ENCODE measurements at places on chromosomes 7 and 10.

GRCh38 chr10:25501912-25502311, 327.1 kb downstream of the GPR158 start:
- no peak for DNase-seq

DNA sequence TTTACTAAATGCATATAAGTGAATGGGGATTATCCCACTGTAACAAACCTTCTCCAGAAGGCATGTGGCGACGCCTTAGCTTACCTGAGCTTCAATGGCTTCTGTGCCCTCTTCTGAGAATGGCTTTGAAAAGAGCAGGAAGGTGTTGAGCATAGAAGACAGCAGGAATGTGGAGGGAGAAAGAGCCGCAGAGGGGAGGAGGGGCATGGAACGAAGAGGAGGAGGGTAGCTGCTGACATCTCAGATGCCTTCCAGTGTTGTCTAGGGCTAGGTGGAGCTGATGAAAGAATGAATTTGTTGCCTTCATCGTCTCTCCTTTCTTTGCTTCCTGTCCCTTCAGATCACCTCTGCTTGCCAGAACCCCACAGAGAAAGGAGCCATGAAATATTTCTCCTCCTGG, 86.2 kb downstream of the ITIH5 start:
- DNase-seq: no peak

DNA sequence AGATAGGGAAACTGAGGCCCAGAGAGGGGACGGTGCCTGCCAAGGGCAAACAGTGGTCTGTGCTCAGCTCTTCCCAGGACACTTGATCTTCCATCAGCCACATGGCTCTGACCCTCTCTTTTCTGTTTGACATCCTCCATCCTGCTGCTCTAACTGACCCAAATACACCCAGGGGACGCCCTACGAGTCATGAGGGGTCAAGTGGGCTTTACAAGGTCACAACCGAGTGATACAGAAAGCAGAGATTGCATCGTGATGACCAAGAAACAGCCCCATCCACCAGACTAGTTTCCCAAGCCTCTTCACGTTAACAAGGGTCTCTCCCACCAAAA, 131.2 kb upstream of the UNC5B start:
- DNase-seq: no peak

DNA sequence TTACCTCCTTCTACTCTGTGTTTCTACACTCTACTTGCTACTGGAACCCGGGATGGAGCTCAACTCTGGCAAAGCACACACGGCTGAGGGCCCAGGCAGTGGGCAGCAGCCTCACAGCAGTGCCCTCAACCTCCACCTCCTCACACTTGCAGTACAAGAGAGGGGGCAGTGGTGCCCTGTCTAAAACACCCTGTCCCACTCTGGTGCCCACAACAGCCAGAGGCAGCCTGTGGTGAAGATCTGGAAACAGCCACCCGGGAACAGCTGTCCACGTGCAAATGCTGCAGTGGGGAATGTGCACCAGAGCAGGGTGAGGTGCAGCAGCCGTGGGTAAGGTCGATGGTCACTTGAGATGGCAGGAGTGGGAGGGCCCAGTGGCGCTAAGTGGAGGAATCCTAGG, 13.7 kb downstream of the MAT1A start:
- DNase-seq: no peak

DNA sequence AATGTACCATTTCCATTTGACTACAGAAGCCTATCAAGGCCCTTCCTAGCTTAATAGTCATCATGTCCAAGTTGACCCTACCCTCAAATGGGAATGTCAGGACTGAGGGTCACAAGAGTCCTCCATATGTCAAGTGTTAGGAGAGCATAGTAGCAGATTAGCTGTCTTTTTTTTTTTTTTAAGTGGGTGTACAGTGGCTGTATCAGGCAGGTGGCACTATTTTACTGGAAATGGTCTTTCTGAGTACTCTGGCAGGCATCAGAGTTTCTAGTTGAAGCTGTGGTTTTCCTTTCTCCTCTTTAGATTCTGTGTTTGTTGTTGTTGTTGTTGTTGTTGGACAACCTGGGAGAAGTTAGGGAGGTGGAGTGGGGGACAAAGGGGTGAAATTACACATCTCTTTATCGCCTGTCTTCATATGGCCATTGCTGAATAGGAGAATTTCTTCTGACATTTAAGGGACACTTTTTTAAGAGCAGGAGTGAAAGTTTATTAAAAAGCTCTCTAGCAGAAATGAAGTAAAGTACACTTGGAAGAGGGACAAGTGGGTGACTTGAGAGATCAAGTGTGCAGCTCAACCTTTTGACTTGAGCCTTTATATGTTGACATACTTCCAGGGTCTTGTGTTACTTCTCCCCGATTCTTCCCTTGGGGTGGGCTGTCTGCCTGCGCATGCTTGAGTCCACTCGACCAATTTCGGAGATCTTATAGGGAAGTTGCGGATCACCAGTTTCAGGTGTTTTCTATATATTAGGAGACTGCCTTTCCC, 104.1 kb upstream of the FOXP2 start:
- no peak for DNase-seq

- DNase-seq: no peak
These were observed 1560.0 kb upstream of the LRRTM3 start for GRCh38 chr10:65365878-65366277.

All from stimulated activated CD4-positive, alpha-beta T cell treated with anti-CD3 and anti-CD28 coated beads, Interleukin-15, amount 100 ng/mL, for 1 hour (primary cell).